Muscle of arm (tissue), 14 donors: ENCODE measurements at places on chromosomes 16 and 17.

DNA sequence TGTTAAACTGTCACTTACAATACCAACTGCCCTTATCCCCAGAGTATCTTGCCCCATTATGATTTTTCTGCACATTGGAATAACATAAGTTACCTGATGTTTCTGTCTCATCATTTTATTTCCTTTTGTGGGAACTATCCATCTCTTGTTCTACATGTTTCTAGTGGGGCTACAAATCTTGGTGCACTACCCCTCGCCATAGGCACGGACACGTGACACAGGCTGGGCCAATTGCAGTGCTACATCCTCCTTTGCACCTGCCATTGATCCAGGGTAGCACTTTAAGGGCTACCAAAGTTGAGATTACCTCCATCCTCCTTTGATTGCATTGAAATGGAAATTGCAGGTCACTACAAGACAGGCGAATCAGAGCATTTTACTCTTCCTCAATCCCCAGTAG lies 14.2 kb upstream of the SYT17 start:
- DNase-seq: no peak

DNA sequence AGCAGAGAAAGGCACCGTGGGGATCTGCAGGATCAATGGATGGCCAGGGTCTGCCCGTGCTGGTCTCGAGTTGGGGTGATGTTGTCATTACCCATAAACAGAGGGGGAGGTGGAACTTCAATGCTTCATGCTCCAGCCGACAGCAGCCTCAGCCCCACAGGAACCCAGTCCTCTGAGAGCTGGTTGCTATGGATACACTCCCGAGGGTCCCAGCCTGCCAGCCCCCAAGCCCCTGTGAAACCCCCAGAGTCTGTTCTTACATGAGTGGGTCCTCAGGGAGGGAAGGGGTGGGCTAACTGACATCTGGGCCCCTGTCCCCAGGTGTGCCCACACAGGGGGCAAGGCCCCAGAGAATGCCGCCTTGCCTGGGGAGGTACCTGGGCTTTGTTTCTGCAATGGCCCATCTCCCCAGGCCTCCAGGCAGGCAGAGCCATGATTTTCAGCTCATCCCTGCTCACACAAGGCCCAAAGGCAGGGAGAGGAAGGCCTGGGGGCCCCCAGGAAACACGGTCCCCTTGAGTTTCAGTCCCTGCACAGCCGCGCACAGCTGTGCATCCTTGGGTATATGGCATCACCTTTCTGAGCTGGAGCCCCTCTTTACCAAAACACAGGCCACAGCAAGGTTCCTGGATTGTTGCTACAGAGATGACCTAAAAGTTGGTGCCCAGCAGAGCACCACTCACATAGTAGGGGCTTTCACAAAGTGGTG lies 223.7 kb downstream of the ZNF423 start:
- no peak for DNase-seq

DNA sequence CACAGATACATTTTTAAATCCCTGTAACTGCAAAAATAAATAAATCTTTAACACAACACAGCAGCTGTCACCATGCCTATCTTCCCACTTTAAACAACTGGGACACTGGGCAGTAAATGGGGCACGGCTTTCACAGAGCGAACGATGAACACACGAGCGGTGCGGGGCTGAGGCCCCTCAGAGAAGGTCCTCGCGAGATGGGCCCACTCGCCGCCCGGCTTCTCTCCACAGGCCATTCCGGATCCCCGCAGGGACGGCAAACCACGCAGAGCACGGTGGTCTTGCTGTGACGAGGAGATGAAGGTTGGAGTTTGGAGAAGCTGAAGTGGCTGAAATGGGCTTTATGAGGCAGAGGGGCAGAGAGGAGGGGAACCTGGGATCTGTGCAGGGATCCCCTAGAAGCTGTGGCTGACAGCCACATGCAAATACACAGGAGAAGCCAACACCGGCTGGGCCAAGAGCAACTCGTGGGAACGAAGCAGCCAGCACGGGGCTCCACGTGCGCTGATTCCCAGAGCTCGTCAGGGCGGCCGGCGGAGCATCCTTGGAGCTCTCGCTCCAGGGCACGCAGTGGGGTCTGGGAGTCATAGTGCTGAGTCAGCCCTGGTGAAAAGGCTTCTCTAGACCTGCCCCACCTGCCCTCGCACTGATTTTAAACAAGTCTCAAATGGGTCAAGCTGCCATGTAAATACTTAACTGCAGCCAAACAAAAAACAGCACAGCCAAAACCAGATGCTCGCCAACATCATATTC lies 31.7 kb downstream of the CCDC57 start:
- no peak for DNase-seq

DNA sequence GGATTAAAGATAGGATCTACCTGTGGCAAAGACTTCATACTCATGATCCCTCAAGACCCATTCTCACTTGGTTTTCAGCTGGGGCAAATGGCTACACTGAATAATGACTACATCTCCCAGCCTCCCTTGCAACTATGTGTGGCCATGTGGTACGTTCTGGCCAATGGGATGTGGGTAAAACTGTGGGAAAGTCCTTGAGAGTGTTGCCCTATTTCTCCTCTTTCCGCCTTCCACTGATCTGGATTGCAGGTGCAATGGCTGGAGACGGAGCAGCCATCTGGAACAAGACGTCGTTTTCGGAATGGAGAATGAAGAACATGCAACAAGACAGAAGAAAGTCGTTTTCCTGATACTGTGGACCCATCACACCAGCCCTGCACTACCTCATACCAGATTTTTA lies 48.5 kb downstream of the HAPSTR1 start:
- no peak for DNase-seq

GRCh38 chr16:12964461-12964860 lies 63.1 kb downstream of the SHISA9 start:
- DNase-seq: no peak

DNA sequence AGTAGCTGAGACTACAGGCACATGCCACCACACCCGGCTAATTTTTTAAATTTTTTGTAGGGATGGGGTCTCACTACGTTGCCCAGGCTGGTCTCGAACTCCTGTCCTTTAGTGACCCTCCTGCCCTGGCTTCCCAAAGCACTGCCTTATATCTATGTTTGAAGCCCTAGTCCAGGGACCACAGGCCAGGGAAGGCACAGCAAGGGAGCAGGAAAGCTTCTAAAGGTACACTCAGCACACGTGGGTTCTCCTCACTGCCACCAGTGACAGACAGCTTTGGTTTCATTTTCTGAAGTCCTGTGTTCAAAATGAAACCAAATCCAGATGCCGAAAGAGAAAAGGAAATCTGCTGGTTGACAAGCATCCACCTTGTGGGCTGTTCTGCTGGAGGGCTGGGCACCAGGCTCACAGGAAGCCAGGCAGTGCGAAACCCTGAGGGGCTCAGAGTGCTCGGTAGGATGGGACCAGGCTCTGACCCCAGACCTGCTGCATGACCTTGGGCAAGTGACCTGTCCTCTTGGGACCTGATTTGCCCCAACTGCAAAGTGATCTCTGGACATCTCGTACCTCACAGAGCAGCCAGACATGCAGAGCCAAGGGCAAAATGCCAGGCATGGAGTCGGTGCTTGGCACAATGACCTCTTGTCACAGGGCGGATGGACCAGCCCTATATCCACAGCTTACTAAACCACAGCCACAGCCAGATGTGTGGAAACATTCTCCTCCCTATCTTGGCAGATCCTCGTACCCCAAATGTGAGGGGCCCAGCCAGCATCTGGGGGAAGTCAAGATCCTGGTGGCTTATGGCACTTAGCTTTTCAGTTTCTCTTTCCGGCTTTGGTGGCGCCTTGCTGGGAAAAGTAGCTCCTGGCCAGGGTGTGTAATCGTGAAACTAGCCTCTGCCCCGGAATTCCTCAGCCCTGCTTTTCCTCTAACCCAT lies 2.8 kb upstream of the SOCS1 start:
- DNase-seq: no peak

DNA sequence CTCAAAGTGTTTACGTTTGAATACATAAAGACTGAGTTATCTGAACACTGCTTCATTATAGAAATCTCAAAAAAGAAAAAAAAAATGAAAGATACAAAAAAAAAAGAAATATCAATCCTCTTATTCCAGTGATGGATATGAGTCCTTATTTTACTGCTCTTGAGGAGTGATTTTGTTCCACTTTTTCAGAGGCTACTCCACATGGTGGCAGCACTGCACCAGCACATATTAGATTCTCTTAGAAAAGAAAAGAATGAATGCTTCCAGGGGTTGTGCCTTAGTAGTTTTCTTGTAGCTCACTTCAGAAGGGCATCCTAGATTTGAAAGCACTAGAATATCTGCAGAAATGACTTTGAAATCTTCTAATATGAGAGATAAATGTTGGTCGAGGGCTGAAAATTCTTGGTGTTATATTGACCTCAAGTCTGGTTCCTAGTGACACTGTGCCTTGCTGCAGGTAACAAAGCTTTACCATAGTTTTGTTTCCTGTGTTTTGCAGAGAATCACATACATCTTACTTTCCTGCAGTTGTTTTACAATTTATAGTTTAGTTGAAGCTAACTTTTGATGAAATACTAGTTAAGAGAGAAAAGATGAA lies 25.9 kb downstream of the AP2B1 start:
- peak; percentile 18 for DNase-seq

DNA sequence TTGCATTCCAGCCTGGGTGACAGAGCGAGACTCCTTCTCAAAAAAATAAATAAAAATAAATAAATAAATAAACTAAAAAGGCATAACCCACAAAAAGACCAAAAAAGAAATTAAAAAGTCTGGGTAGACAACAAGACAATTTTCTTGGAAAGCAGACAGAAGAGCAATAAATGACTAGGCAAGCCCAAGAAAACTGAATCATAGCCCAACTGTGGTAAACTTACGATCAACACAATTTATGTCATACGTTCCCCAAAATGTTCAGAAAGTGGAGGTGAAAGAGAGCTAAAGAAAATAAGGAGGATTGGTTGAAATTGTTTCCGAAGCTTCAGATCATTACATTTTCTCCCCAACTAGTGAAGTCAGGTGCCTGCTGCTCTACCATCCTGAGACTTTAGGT lies 31.3 kb upstream of the C17orf78 start:
- DNase-seq: no peak

DNA sequence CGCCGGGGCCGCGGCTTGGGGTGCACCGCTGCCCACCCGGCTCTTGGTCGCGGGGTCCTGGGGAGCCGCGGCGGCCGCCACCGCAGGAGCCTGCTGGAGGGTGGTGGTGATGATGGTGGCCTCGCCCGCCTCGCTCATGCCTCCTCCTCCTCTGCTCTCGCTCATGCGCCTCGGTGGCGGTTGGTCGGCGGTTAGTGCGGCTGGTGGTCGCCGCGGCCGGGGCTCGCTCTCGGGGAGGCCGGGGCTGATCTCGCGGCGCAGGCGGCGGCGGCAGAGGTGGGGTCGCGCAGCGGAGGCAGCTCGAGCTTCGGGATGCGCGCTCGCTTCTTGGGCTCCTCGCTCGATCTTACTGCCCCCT lies 41.6 kb downstream of the AHSP start:
- DNase-seq: no peak

- DNase-seq: no peak
These were observed 173.8 kb downstream of the RPTOR start for GRCh38 chr17:80718428-80718827.

- DNase-seq: no peak
These were observed 76.8 kb downstream of the PLXDC1 start for GRCh38 chr17:39074676-39075075.

GRCh38 chr16:30541502-30542329 lies 7.1 kb upstream of the ZNF747 start:
- DNase-seq: no peak

GRCh38 chr17:4502466-4503154 lies 3.9 kb downstream of the SPNS2 start:
- DNase-seq: no peak

DNA sequence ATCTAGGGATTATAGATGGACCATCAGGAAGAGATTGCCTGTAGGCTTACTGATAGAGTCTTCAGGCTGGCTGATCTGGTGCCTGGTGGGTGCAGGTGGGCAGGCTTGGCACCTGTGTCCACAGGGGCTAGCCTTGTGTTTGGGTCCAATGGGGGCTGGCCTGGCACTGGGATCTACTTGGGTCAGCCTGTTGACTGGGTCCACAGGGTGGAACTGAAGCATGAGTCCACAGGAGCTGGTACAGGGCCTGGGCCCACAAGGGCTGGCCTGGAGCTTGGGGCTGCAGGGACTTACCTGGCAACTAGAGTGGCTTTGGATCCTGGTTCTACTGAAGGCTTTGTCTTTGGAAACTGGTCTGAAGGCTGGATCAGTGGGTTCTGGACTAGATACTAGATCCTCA lies 1217.7 kb downstream of the CDH11 start:
- no peak for DNase-seq

DNA sequence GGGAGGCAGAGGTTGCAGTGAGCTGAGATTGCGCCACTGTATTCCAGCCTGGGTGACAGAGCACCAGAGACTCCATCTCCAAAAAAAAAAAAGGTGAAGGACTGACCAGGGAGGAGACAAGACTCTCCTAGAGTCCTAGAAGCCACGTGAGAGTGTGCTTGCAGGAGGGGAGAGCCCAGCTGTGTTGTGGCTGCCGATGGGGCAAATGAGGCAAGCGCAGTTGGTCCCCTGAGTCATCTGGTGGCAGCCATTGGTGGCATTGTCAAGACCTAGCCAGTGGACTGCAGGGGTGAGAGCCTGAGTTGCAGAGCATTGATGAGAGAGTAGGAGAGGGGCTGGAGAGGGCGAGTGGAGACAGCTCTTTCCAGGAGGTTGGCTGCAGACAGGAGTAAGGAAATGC lies 278.0 kb downstream of the SNX29 start:
- no peak for DNase-seq

DNA sequence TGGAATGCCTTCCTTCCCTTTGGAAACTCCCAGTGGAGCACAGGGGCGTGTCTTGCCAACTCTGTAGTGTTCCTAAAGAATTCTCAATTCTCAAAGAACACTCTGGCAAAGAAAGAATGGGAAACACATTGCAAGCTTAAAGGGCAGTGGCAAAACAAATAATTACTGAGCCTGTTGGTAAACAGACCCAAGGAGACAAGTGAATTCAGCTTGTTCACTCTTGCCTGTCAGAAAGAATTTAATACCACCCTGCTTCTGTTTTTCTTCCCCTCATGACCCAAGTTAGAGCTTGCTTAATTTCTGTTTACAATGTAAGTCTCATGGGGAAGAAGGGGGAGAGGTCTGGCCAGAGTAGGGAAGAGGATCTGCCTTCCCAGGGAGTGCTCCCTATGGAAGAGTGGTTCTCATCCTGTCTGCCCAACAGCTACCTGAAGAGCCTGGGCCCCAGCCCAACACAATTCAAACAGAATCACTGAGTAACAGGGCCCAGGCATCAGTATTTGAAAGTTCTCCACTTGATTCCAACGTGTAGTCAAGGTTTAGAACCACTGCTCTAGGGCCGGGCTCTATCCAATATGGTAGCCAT lies 386.0 kb downstream of the SLC39A11 start:
- DNase-seq: no peak

DNA sequence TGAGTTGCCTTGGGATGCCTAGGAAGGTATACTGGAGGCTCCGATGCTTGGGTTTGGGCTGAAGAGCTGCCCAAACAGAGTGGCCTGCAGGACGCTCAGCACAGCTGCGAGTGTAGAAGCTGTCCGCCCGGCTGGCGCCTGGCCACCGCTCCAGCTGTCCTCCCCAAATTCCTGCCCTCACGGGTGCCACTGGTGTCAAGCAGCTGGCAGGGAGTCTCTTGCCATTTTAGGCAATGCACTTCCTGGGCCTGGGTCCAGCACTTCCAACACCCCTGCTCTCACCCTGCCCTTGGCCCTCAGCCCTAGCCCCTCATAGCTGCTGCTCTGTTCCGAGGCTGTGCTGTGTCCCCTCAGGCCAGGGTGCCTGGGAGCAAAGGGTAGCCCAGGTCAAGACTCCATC lies 5.2 kb upstream of the PKMYT1 start:
- peak; percentile 66 for DNase-seq
